ENCODE measurements at places on chromosomes 11 and 22.

GRCh38 chr11:7871056-7871455, 60.0 kb downstream of the OR10A6 start:
- DNase-seq: no peak

GRCh38 chr11:120350637-120351036, 14.4 kb downstream of the ARHGEF12 start:
- DNase-seq: no peak

- DNase-seq: no peak
These were observed 129.5 kb downstream of the MED15 start for GRCh38 chr22:20636945-20637344.

GRCh38 chr11:35804451-35805040, 139.3 kb upstream of the LDLRAD3 start:
- no peak for DNase-seq

GRCh38 chr11:2127482-2128129, 11.6 kb downstream of the IGF2 start:
- DNase-seq: no peak

- DNase-seq: no peak
These were observed 225.5 kb upstream of the NARS2 start for GRCh38 chr11:78800096-78800690.

- DNase-seq: no peak
These were observed 53.0 kb downstream of the DNAJC24 start for GRCh38 chr11:31422703-31423102.

DNA sequence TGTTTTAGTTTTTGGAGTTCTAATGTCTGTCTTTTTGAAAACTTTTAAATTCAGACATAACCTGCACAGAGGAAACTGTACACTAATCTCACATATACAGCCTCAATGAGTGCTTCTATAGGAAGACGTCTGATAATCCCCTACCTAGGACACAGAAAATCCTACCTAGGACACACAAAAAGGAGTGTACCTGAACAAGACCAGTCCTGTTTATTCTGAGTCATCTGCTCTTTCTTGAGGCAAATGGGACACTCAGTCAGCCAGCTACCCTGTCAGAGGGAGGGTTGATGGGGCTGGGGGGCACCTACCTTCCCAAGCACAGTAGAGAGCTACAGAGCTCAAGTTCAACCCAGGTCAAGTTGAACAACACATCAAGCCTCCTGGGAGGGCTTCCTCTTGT, 346.6 kb upstream of the NCAM1 start:
- DNase-seq: no peak

- no peak for DNase-seq
These were observed 117.2 kb upstream of the TIMP3 start for GRCh38 chr22:32684148-32684821.

GRCh38 chr11:112265659-112266409, 5.2 kb upstream of the PLET1 start:
- no peak for DNase-seq

GRCh38 chr11:121564948-121565684, 112.3 kb upstream of the SORL1-AS1 start:
- DNase-seq: no peak

Data from stimulated activated CD8-positive, alpha-beta memory T cell treated with anti-CD3 and anti-CD28 coated beads, Interleukin-4, amount 100 ng/mL, for 4 hours (primary cell).